ENCODE measurements at places on chromosomes 3 and 15. TPM values are rescaled to one million over a fixed set of nuclear protein-coding genes. Genes with fewer than 3 reads are reported as not detected.

The SLC6A20 gene
- total RNA-seq: not detected

The SACM1L gene
- 15.0 TPM for total RNA-seq

The ACKR2 gene
- under 0.01 TPM for total RNA-seq

The GOLGA6C gene
- not detected for total RNA-seq

The SHF gene
- 1.3 TPM for total RNA-seq

The GRAMD1C gene
- 4.6 TPM for total RNA-seq

The UACA gene
- 24.2 TPM for total RNA-seq

The RARRES1 gene
- 36.8 TPM for total RNA-seq

The CFAP100 gene
- not detected for total RNA-seq

The NFKBIZ gene
- total RNA-seq: 16.3 TPM

The SERPINI2 gene
- not detected for total RNA-seq

The RTP4 gene
- not detected for total RNA-seq

The MGLL gene
- total RNA-seq: 49.4 TPM

The FRMD5 gene
- total RNA-seq: 0.84 TPM

The IL17RD gene
- total RNA-seq: 2.0 TPM

The RPL39L gene
- 63.9 TPM for total RNA-seq

The CHRM5 gene
- total RNA-seq: not detected

The ITPKA gene
- total RNA-seq: 15.6 TPM

The SLC41A3 gene
- 34.1 TPM for total RNA-seq

The HES1 gene
- total RNA-seq: not detected

The ALDH1A2 gene
- 0.84 TPM for total RNA-seq

The GPR176 gene
- total RNA-seq: 80.7 TPM

The ARPIN gene
- 14.8 TPM for total RNA-seq

The SMAD6 gene
- 7.1 TPM for total RNA-seq

The ZNF609 gene
- total RNA-seq: 9.1 TPM

Measured in bronchus fibroblast of lung (primary cell).